Endodermal cell (in vitro differentiated cells): ENCODE measurements at places on chromosomes 4 and X. TPM values are rescaled to one million over a fixed set of nuclear protein-coding genes. Genes with fewer than 3 reads are reported as not detected.

SPOCK3 gene
- total RNA-seq: 21.5 and 22.5 TPM in 2 replicates

DNA sequence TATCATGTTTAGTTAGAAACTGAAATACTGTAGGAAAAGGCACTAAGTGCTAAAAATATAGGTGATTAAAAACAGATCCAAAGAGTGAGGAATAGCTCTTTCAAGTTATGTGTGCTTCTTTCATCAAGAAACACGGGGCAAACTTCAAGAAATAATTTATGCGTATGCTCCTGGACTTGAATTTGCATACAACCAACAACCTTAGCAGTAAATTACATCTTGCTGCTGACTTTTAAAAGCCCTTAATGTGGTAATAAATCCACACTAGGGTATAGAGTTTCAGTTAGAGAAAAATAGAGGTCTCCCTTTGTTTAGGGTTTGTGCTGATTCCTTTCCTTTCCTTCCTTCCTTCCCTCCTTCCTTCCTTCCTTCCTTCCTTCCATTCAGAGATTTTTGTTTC is 94.5 kb upstream of the GC start:
- H3K27me3 ChIP-seq: no peaks in the 10 kb centered on the region
- no peak overlapping the region for H3K4me3 ChIP-seq
- no peak overlapping the region for H3K27ac ChIP-seq
- H3K4me1 ChIP-seq: no peaks in the 10 kb centered on the region
- no peak for DNase-seq

- no peak overlapping the region for H3K4me3 ChIP-seq
- H3K4me1 ChIP-seq: peaks cover 6% of the 10 kb centered on the region
- H3K27me3 ChIP-seq: no peaks in the 10 kb centered on the region
- H3K36me3 ChIP-seq: no peaks in the 10 kb centered on the region
These were observed 135.7 kb upstream of the SCML1 start for GRCh38 chrX:17601441-17602200.

DNA sequence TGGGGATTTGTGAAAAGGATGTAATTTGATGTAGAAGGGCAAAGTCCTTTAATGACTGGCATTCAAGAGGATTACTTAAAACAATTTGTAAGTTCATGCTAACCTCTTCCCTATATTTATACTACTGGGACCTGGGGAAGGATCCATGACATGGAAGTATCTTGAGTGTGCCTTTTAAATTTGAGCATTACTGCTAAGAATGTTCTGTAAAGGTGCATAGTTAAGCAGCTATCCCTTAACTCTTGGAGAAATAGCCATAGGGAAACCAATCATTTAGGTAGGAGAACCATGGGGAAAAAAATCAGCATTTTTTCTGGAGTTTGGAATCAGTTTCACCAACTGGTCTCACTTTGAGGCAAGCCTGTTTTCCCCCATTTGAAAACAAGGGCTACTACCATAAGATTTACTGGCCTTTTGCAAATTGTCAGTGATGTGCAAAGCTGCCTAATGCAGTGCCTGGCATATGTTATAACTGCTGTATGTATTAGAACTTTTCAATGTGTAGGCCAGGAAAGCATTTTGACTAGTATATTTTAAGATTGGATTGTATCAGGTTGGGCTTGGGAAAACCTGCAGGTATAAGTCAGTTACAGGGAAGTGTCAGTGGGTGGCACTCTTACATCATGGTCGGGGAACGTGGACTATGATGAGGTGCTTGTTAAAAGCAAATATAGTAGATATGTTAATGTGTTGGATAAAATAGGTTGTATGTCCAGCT is 72.1 kb downstream of the PRSS12 start:
- no peaks in the 10 kb centered on the region for H3K27me3 ChIP-seq
- no peak overlapping the region for H3K27ac ChIP-seq
- peaks cover 27% of the 10 kb centered on the region for H3K36me3 ChIP-seq
- H3K4me3 ChIP-seq: peak overlapping the region; percentile 94
- peaks cover 3% of the 10 kb centered on the region for H3K4me1 ChIP-seq

DNA sequence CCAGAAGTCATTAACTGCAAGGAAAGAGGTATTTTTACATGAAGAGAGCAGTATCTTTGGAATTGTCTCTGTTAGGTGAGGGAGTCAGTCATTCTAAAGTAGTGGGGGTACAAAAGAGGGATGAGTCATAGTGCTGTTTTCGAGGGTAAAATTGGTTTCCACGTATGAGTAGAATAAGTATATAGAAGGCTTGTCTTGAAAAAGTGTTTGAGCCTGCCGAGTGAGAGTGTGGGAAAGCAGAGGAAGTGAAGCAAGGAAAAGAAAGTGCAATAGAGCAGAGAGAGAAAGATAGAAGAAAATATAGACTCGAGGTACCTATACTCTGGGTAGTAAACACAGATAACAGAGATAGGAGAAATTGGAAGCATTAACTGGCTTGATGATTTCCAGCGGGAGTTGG is 696.4 kb downstream of the DMD start:
- no peak overlapping the region for H3K4me3 ChIP-seq
- DNase-seq: no peak
- no peaks in the 10 kb centered on the region for H3K4me1 ChIP-seq
- no peaks in the 10 kb centered on the region for H3K27me3 ChIP-seq
- H3K27ac ChIP-seq: no peak overlapping the region

DNA sequence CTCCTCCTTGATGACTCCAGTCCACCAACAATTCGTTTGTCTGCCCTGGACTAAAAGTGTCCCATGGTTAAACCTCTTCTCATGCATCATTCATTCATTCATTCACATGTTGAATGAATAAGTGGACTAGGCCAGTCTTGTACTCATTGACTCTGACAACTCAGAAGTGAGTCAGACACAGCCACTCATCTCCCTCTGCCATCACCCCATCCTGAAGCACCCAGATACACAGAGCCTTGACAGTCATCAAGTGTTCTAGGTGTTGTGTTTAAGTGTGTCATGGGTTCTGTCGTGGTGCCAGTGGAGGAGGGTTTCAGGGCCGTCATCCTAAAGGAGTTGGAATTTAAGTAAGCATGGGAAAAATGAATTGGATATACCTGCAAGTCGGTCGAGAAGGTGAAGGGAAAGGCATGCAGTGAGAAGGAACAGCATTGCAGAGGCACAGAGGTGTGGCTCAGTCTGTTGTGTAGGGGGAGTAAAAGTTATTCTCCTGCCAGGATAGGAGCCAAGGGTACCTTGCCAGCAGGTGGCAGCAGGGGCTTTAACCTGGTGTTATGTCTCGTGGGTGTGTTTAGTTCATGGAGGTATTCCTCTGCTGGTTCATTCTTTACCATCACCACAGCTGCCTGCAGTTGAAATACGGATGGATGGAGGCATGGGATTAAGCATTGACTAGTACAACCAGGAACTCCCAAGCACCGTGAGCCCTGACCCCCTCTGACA is 18.3 kb downstream of the MAGED2 start:
- H3K27ac ChIP-seq: no peak overlapping the region
- H3K36me3 ChIP-seq: no peaks in the 10 kb centered on the region
- no peaks in the 10 kb centered on the region for H3K4me1 ChIP-seq
- H3K27me3 ChIP-seq: no peaks in the 10 kb centered on the region

DNA sequence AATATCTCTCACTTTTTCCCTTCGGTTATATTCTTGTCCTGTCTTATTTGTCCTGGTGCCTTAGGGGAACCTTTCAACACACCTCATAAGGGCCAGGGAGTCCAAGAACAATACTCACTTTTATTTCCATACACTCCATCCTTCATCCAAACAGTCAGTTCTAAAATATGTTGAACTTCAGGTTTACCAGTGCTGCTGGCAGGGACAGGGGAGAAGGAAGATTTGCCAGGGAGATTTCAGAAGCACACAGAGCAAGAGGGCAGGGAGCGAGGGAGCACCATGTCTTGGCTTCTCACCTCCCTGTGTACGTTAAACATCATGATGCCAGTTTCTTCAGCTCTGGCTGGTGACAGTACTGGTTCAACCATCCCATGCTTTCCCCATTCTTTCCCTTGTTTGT is 631.1 kb upstream of the FAT1 start:
- H3K36me3 ChIP-seq: no peaks in the 10 kb centered on the region
- no peak overlapping the region for H3K27ac ChIP-seq
- no peak overlapping the region for H3K4me3 ChIP-seq
- DNase-seq: no peak

FATE1 gene
- total RNA-seq: not detected in 2 replicates

SRD5A3 gene
- 27.6 to 34.5 TPM (median 30.2 TPM) in 3 replicates for total RNA-seq

GLRA3 gene
- 0.09 and 0.11 TPM in 2 replicates for total RNA-seq

DNA sequence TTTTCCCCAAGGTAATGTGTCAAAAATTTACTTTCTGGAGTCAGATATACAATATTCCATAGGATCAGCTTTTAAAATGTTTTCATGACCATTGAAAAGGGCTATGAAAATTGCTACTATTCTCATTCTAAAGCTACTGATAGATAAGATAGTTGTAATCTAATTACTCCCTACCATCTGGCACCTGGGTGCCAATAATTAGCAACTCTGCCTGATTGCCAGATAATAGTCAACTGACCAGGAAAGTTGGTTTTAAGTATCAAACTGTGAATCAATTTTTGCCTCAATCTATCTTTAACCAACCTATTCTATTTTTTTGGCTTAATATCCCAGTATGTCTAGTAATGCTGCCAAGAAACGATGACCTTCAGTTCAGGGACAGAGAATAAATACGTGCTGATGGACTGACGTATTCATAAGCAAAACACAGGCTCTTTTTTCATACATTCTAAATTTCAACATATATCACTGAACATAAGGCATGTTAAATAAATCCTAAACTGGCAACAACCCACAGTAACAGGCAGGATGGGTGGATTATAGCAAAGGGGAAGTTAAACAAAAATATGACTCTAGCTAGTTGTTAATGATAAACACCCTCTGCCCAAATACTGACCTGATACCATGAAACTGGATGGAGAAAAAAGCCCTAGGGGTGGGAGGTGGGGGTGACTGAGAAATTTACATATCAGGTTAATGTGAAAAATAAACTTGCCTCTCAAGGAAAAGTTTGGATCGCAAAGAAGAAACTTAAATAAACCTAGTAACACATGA is 18.2 kb downstream of the SH3RF1 start:
- peak overlapping the region; percentile 41 for H3K4me3 ChIP-seq
- H3K27me3 ChIP-seq: no peaks in the 10 kb centered on the region
- H3K27ac ChIP-seq: no peak overlapping the region
- H3K36me3 ChIP-seq: peaks cover 14% of the 10 kb centered on the region

ARHGAP36 gene
- not detected in 3 replicates for total RNA-seq

TCEAL6 gene
- total RNA-seq: not detected in 2 replicates

DNA sequence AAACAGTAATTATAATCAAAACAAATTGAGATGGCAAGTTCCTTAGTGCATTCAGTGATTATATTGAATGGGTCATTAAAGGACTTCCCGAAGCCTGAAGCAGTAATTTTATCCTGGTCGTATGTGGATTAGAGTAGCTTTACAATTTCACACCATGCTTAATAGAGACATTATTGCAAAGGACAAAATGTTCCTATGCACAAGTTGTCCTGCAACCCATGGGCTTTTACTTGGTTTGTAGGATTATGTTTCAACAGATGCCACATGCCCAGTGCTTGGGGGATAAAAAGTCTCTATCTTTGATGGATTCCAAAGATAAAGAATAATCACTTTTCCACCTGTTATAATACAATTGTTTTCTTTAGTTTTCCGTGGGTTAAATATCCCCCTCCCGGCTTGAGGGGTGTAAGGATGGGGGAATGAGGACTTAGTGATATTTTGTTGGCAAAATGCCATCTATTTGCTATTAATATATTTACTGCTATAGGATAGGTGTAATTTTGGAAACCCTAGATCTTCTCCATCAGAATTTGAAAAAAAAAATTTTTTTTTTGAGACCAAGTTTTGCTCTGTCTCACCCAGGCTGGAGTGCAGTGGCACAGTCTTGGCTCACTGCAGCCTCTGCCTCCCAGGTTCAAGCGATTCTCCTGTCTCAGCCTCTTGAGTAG is 156.5 kb upstream of the ETNPPL start:
- H3K36me3 ChIP-seq: no peaks in the 10 kb centered on the region
- peaks cover 5% of the 10 kb centered on the region for H3K4me1 ChIP-seq
- H3K4me3 ChIP-seq: no peak overlapping the region
- no peak for DNase-seq
- H3K27me3 ChIP-seq: no peaks in the 10 kb centered on the region
